ENCODE measurements at places on chromosomes 3 and 15.

DNA sequence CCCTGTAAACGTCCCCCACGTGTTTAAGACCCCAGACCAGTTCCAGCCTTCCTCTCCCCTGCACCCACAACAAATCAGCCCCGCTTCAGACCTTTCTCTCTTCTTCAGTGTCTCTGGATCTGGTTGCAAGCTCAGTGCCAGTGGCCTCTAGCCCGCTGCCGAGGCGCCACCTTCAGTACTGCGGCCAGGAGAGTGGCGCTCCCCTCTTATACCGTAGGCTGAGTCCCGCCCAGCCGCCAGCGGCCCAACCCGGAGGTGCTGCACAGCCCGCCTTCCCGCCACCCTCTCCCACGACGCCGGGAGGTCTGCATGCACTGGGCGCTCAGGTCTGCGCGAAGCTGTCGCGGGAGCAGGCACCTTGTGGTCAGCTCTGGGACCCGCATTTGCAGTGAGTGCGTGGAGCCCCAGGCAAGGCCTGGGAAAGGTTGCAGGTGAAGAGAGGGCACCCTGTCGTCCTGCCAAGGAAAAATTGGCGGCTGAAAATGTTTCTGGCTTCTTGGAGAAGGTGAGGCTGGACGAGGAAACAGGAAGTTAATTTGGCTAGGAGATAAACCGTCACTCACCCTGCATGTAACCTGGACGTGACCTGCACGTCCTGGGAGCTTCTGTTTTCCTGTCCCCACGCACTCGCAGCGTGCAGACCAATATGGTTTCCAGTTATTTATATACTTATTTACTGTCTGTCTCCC is at the start of gene C2CD4B:
Gene C2CD4B (minus strand): TSS at position 182 of the 689 bp plus-strand sequence. CDS start 301 bp downstream, outside the sequence.
- DNase-seq: no peak

DNA sequence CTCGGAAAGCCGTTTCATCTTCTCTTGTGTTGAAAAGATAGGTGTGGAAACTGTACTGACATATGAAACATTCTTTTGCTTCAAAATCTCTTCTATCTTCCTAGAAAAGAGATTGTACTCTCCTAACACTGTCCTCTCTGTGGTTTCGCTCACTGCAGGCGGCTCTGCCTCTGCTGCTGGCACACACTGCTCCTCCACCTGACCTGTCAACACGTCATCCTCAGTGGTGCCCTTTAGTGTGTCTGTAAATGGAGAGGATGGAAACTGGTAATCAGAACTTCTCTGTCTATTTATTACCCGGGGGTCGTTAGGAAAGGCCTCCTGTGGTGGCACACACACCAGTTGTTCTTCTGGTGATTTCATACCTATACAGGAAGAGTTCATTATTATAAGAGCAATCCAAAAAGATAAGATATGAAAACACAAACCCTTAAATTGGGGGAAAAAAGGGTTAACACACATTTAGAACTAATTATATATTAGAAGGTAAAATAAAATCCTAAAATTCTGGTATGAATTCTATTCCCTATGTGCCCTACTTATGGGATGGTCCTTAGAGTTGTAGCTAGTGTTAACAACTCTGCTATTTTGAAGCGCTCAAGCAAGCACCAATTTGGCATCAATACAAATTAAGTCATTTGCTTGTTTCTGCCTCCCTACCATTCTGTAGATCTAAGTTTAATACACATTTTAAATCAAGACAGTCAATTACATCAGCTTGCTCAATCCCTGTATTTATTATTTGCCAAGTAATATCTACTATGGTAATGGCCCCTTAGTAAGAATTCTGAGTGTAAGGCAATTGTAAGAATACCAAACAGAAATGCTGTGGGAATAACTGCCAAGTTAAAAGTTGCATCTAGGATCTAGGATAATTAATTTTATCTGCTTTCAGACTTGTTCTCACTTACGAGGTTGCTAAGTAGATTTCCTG is 49.2 kb downstream of the TASOR start:
- DNase-seq: no peak

DNA sequence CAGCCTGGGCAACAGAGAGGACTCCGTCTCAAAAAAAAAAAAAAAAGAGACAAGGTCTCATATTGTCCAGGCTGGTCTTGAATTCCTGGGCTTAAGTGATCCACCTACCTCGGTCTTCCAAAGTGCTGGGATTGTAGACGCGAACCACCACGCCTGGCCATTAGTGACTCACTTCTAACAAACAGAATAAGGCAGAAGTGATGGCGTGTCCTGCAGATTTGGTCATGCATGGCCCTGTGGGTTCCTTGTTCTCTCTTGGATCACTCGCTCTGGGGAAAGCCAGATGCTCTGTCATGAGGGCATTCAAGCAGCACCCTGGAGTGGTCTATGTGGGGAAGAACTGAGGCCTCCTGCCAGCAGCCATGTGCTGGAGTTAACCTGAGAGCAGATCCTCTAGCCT is 27.4 kb upstream of the TJP1 start:
- DNase-seq: no peak

- no peak for DNase-seq
Observed at GRCh38 chr3:42698216-42698910, 4.2 kb downstream of the HHATL start.

GRCh38 chr3:178849199-178849910 is 222.3 kb downstream of the ZMAT3 start:
- DNase-seq: no peak

Data from stimulated activated CD8-positive, alpha-beta memory T cell treated with anti-CD3 and anti-CD28 coated beads, Interleukin-12 subunit alpha, Interleukin-12 subunit beta, amount 100 ng/mL, for 4 hours (primary cell).